RPMI8226 (cell line): ENCODE measurements at places on chromosomes 13 and 19.

DNA sequence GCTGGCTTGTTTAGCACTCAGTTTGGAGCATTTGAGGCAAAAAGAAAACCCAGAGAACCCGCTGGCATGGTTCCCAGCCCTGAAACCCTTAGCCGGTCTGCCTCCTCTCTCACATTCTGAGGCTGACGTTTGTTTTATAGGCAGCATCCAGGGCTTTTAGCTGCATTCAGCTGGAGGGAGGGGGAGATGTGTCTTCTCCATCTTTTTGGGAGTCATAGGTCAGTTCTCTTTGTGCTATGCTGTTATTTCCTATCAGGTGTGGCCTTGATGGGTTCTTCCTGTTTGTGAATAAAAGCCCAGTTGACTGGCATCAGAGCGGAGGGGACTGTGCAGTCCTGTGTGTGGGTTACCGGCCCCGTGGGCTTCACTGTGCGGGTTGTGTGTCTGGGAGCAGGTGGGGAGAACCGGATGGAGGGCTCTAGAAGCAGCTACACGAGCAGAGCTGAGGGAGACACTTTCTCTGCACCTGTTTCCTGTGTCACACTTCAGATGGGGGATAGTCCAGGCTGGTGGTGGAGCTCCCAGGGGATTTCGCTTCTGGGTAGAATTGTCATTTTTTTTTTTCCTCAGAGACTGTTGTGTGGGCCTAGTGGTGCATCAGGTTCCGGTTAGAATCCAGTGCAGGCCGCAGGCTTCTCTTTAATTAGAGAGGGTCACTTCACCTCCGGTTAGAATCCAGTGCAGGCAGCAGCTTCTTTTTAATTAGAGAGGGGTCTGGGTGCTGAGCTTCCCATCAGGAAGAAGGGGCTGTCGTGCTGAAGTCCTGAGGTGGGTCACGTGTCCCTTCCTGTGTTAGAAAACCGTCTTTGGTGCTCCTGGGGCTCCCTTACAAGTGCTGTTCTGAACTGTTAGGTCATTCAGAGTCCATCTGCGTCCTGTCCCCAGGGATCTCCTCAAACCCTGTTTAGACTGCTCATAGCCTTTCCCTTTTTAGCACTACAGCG is 69.6 kb downstream of the ARHGEF7 start:
- DNase-seq, result no peak

DNA sequence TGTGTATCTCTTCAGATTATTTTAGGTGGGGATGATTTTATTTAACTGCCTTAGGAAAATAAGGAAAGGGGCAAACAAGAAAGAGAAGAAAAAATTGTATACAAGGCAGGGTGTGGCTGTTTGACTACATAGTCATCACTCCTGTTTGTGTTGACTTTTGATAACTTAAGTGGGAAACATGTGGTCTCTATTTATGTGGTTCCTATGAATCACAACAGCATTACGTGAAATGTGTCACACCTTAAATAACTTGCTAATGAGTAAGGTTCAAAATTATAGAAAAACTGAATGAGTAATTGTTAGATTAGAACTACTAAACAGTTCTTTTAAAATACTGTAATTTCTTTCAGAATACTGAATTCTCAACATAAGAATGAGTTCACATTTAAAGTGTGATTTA is 69.3 kb downstream of the LMO7 start:
- DNase-seq, result no peak

DNA sequence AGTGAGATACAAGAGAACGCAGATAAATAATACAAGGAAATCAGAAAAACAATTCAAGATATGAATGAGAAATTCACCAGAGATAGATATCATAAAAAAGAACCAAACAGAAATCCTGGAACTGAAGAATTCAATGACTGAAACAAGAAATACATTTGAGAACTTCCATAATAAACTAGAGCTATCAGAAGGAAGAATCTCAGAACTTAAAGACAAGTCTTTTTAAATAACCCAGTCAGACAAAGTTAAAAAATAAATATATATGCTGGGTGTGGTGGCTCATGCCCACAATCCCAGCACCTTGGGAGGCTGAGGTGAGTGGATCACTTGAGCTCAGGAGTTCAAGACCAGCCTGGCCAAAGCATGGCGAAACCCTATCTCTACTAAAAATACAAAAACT is 28.7 kb upstream of the N4BP2L1 start:
- no peak for DNase-seq

- DNase-seq, result no peak
Measured at GRCh38 chr19:19416280-19416679, 10.8 kb downstream of the GATAD2A start.

- DNase-seq, result no peak
Measured at GRCh38 chr19:3751236-3751635, 10.3 kb downstream of the APBA3 start.

DNA sequence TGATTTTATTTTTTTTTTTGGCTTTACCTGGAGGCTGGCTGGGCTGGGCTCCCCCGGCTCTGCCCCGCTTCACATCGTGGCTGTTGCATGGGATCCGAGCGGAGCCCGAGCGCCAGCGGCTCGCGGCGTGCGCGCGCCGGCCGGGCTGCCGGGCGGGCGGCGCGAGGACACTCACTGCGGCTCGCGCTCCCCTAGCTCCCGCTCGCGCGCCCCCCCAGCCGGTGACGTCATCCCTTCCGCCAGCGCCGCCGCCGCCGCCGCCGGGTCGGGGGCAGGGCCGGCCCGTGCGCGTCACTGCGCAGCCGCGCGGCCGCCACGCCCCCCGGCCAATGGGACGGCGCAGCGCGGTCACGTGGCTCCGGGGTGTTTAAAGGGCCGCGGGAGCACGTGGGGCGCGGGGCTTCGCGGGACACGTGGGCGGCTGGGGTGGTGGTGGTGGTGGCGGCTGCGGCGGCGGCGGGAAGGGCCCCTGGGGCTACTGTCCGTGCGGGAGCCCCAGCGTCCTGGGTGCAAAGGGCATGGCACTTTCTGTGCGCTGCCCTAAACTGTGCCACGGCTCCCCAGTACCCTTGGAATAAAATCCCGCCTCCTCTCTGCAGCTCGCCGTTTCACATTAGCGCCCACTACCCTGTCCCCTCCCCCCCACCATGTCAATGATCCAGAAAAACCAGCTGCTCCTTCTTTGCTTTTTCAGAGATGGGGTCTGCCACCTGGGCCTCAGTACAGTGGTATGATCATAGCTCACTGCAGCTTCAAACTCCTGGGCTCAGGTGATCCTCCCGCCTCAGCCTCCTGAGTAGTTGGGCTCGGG is at the start of gene PTPRS:
Gene PTPRS, minus strand, starts transcription at position 176 of the 811 bp plus-strand sequence. CDS start 54,672 bp downstream, outside the sequence.
- DNase-seq, result peak; percentile 69

DNA sequence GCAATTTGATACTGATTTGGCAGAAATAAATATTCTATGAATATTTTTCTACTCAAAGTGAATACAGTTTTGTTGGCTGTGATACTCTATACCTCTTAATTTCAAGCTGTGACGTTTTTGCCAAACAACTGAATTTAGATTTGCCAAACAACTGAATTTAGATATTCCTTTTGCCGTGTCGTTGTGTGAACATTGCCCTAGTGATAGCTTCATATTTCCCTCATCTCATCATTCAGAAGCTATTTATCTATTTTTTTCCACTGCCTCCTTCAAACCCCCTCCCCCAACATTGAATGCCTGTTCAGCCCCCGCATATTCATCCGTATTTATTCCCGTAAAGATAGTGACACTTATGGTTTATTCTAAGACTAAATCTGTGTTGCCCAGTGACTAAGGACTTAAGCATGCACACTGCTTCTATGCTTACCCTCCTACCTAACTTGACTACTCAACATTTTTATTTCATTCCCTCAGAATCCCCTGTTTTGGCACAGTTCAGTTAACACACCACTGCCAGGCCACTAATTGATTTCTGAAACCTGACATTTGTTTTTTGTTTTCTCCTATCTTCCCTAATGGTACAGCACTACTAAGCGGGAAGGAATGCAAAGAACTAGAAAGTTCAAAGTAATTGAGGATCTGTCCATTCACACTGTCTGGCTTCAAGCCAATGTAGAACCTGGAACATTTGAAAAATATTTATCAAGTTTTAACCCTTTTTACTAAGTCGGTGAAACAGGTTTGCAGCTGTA is 2.8 kb upstream of the KLF5 start:
- no peak for DNase-seq

DNA sequence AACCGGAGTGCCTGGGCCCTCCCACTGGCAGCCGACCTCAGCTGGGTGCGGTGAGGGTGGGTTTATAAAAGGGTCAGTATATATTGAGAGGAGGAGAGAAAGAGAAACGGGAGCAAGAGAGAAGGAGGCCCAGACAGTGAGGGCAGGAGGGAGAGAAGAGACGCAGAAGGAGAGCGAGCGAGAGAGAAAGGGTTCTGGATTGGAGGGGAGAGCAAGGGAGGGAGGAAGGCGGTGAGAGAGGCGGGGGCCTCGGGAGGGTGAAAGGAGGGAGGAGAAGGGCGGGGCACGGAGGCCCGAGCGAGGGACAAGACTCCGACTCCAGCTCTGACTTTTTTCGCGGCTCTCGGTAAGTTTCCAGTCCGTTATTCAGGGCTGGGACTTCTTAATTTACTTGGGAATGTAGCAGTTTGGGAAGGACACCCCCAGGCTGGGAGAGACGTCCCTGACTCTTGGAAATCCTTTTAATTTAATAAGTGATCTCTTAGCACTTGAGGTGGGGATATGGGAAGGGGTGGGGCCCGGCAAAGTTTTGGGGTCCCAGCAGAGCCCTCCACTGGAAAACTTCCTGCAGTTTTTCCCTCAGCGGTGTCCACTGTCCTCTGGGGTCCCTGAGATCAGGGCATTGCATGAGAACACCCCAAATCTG is at the start of gene EMP3:
Gene EMP3, plus strand, starts transcription at position 288 of the 646 bp plus-strand sequence. CDS start 1,293 bp downstream, outside the sequence.
- peak; percentile 82 for DNase-seq

GRCh38 chr19:34713262-34713637 is 20.8 kb upstream of the ZNF181 start:
- DNase-seq, result no peak

DNA sequence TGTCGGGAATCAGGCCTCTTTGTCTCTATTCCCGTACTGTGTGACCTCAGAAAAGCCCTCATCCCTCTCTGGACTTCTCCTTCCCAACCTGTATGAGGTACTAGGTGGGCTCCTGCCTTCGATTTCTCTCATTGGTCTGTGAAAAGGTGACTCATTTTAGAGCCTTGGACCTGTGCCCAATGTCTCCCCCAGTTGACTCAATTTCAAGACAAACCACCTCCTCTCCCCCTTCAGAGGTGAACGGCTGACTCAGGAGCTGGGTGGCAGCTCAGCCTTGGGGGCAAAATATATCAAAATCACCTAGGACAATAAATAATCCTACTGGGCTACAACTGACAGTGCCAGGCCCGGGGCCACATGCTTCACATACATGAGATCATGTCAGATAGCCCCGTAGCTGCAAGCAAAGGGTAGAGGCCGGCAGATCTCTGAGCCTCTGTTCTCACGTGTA is 630 bp downstream of the COQ8B start:
- peak; percentile 23 for DNase-seq

- no peak for DNase-seq
Measured at GRCh38 chr13:66353664-66354063, 876.5 kb downstream of the PCDH9 start.

- DNase-seq, result no peak
Measured at GRCh38 chr19:42528354-42529247, at the start of gene CEACAM1. TSS of gene CEACAM1 (minus strand) at chr19:42528481. CDS start at chr19:42528374, 107 bp downstream.

GRCh38 chr13:39816936-39817335 is 161.5 kb downstream of the COG6 start:
- no peak for DNase-seq

DNA sequence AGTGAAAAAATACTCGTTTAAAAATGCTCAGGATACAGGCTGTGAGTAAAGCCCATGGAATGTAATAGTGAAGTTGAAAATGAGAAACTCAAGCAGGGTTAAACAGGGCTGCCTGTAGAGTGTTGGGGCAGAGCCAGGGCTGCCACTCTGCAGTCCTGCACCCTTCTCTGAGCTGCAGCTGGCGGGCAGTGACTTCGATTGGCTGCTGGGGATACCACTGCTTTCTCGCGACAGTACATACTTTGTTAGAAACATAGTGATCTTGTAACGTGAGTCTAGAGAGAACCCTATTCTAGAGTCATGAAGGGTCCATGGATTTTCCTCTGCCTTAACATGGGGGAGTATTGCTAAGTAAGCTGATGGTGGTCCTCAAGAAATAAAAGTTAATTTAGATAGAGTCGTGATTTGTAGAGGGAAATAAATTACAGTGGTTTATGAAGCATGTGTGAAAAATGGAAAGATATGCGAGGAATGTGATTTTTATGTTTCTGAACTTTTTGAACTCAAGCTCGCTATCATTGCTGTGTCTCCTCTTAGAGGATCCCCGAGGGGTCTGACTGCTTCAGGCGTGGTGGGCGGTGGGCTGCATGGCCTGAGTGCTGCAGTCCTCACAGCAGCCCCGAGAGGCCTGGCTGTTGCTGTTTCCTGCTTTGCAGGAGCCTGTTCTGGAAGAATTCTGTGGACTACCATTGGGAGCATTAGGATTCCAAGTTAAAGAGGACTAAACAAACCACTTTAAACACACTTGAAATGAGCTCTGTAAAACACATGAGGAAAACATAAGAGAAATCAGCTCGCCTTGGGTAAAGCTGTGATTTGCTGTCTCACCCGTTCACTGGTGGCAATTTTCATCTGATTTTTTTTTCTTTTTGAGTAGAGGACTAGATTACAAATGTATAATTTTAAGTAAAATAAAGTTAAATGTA is 95.7 kb downstream of the ARHGEF7 start:
- no peak for DNase-seq

DNA sequence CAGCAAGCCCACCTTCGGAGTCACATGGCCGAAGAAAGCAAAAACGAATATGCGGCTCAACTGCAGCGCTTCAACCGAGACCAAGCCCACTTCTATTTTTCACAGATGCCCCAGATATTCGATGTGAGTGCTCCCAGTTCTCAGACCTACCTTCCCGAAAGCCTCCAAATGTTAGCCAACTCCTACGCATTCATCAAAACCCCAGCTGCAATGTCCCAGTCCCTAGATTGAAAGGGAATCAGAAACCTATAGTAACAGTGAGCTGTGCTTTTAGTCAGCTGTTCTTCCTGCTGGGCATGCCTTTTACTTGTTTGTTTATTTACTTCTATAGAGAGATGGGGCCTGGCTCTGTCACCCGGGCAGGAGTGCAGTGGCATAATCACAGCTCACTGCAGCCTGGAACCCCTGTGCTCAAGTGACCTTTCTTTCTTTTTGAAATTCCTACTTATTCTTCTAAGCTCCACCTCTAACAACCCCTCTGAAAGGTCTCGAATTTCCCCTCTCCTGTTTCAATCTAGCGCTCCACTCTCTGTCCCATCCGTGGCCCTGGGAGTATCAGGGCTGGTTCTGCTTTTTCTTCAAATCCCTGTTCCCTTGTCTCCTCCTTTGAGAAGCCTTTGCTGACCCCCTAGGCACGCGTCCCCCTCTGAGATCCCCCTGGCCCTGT is 4.4 kb downstream of the TRIP10 start:
- DNase-seq, result no peak

GRCh38 chr19:6459262-6460098 is at the start of gene SLC25A23:
TSS of gene SLC25A23 (minus strand) at chr19:6459792. CDS start at chr19:6459628, 164 bp downstream.
- peak; percentile 82 for DNase-seq
